ENCODE measurements at places on chromosomes 11 and 22. TPM values are rescaled to one million over a fixed set of nuclear protein-coding genes. Genes with fewer than 3 reads are reported as not detected.
A peak's percentile ranks its signal among the peaks of the same experiment; 100 is the strongest.

DNA sequence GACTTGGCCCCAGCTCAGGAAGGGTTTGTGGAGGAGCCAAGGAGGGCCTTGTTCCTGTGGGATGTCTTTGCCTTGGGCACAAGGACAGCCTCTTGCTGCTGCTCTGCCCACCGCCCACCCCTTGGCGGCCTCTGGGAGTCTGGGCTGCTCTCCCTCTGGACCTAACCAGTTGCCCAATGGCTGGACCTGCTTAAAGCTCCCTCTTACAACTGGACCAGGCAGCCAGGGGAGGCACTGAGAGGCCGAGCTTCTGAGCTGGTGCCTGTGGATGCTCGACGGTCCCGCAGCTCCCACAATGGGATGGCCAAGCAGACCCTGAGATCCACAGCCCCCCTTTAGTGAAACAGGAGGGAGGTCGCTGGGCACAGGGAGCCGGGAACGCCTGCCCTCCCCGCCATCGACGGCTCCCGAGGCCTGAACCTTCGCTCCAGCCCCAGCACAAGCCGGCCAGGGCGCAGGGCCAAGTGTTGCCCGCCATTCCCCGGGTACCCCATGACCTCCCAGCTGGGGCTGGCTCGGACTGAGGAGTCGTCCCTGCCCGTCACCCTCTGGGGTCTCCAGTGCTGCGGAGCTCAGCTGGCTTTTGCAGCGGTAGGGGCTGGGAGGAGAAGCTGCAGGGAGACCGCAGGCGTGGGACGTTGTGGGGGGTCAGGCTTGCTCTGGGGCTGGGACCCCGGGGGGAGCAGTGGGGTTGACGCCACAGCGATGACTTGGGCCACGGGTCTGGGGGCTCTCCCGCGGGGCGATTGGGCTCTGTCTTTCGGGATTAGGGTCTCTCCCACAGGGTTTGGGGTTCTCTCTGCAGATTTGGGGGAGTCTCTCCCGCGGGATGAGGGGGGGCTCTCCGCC lies 584 bp upstream of the GAL start:
- DNase-seq = peak; percentile 45

DNA sequence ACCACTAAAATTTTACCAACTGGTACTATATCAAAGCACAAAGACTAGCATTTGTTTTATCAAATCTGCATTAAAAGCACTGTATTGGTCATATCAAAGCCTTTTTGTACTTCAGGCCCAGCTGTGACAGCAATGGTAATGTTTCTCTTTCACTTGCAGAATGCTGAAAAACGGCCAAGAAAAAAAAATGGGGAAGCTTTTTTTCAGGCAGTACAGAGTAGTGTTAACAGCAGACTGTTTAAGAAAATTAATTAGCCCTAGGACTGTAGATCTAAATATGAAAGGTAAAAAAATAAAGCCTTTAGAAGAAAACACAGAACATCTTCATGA lies 33.3 kb downstream of the DENND5A start:
- DNase-seq = no peak

RASGRP2 gene
- total RNA-seq = 46.8 TPM

DNA sequence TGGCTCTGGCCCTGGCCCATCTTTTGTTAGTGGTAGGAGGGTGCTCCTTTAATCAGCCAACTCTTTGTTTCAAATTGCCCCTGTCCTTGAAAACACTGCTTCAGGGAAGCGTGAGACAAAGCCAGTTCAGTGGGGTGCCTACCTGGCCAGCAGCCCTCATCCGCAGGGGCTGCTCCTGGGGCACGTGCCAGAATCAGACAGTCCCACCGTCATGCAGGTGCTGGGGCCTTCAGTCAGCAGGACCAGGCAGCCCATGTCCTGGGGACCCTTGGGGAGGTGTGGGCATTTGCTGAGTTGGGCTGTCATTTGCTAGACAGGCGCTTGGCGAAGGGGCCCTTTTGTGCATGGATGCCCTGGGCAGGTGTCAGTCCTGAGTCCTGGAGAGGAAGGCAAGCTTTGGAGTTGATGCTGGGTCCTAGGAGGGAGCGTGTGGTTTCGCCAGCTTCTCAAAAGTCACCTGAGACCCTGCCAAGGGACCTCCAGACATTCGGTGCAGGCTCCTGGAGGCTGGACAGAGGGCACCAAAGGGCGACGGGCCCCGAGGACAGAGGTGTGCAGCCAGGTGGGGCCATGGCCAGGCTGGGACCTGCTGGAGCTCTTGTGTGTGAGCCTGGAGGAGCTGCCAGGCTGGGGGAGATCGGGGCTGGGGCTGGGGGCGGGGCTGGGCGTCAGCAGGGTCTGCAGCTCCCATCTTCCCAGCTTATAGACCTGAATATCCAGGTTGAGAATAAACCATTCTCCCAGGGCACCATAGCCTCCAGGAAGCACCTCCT lies 15.0 kb upstream of the RTN4R start:
- no peak for DNase-seq

DNA sequence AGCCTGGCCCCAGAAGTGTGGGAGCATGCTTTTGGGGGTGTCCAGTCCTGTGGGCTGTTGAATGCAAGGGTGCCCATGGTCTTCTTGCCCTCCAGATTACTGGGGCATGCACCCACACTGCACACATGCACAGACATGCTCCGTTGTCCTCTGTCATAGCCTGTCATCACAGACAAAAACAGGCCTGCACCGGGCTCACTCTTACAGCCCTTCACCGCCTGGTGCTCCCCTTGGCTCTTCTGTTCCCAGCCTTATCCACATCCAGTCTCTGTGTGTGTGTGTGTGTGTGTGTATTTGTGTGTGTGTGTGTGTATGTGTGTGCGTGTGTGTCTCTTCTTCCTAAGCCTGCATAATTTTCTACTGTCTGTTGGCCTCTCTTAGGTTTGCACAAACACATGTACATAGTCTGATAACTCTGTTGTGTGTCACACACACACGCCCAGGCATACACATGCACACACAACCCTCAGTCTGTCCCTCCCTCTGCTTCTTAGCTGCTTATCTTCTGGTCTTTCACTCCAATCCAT lies 23.4 kb upstream of the NECTIN1 start:
- DNase-seq = no peak

DNA sequence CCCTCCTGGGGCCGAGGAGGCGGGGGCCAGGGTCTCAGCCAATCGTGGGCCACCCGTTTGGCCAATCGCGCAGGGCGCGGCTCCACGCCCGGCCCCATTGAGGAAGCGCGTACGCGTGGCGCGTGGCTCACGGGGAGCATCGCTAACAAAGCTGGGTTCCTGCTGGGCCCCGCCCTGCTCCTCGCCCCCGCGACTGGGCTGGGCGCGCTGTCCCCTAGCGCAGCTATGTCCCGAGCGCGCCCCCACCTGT lies 614 bp upstream of the ASCL2 start:
- peak; percentile 85 for DNase-seq

Data from Right ventricle myocardium inferior (tissue), 1 donor.